ENCODE measurements at places on chromosomes 4 and X.

GRCh38 chrX:153460826-153461225 lies 9.6 kb downstream of the HAUS7 start:
- peak; percentile 51 for DNase-seq

GRCh38 chr4:119834906-119835612 lies 206.5 kb upstream of the PDE5A start:
- no peak for DNase-seq

GRCh38 chrX:42050345-42050744 lies 127.0 kb upstream of the CASK start:
- DNase-seq, result no peak

DNA sequence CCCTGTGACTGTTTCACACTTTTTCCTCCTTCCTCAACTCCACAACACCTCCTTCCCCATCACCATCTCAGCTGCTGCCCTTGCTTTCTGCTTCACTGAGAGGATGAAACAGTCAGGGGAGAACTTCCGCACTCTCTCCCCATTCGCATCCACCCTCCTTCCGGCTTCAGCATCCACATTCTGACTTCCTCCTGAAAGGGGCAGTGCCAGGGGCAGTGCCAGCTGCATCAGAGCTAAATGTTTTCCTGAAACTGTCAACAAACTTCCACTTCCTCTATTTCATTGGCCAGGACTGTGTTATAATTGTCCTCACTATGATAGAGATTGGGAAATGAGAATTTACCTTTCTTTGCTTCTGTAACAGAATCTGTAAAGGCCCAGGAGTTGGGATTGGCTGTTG lies 18.2 kb upstream of the RASL11B start:
- no peak for DNase-seq

DNA sequence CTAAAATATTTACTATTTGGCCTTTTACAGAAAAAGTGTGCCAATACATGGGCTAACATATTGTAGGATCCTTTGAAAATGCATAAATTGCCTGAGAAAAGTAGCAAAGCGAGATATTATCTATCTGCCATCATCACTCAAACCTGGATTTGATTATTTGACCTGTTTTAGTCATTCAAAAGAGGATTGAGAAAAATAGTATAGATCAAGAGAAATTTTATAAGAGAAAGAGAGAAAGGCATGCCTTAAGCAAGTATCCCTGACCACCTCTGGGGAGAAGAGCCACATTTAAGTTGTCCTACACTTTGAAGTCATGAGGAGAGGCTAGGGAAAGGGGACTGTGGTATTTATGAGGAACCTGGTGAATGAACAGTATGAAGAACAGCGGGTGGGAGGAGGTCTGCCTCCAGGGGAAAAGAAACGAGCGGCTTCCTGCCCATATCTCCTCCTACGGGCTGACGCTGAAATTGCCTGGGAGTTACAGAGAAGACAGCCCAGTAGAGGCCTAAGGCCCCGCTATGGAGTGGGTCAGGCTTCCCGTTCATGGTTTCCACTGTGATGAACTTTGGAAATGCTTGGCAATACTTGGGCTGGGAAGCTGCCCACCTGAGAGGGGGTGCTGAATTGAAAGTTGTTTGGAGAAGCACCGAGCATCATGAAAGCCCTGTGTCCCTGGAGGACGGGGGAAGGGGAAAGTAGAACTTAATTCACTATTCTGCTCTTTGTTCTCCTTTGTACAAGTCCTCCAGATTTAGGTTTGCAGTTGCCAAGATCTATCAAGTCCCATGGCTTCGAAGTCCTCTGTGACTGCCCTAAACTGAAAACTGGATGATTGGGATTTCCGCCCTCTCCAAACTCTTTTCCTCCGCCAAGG lies 106.9 kb upstream of the ACSL4 start:
- DNase-seq, result no peak

DNA sequence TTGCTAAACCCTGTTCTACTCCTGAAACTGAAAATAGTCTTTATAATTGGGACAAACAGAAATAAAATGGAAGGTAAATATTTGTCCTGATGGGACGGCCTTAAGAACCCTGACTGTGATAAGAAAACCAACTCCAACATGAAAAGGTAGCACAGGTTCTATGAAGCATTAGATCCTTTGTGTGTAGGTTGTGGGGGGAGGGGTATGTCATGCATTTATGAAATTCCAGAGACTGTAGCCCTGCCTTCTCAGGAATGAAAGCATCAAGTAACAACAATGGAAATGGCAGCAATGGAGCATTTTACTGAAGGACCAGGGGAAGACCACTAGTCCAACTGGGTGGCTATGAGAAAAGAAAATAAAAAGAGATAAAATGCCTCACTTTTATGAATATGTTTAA lies 23.9 kb downstream of the CXXC4 start:
- DNase-seq, result no peak

DNA sequence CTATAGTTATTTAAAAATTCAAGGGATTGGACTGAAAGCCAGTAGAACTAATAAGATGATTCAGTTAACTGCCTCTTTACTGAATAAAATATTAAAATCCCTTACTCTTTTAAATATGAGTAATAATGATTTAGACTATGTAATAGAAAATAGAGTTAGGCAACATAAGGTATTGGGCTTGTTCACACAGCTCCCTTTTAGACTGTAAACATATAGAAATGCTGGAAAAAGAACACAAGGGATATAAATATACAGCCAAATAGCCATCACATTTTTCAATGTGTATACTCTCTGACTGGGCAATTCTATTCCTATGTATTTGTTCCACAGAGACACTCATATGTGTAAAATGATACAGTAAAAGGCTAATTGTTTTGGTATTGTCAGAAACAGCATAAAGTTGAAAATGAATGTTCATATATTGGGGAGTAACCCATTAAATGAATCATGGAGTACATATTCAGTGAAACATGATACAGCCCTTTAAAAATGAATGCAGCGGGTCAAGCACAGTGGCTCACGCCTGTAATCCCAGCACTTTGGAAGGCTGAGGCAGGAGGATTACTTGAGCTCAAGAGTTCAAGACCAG lies 129.8 kb downstream of the TBC1D19 start:
- DNase-seq, result no peak

DNA sequence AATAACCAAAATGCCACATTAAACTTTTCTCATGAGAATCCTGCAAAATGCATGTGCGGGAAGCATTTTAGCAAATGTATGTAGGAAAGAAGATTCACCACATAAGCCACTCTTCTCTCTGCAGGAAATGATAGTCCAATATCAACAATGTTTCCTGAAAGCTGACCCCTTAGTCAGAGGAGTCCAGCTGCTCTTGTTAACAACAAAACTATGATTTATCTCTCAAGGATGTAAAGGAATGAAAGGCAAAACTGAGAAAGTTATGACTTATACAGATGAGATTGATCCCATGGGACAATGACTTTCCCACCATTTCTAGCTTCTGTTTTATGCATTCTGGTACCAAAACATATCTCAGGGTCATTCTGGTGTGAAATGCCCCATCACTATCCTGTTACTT lies 125.0 kb upstream of the EDNRA start:
- DNase-seq, result no peak

GRCh38 chrX:36609616-36610585 lies 398.3 kb upstream of the FAM47C start:
- DNase-seq, result no peak

DNA sequence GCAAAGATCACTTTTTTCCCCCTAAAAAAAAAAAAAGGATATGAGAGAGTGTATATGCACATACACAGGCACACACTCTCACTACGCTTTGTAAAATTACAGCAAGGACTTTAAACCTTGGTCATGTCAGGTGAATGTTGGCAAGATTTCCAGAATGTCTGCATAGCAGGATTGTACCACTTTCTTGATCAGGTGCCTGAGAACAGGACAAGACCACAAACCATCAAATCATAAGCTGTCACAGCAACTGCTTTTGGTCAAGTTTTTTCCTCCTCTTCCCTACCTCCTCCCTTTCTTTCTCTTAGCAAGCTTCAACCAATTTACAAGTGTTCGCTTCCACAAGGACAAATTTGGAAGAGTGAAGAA lies 15.3 kb downstream of the PPARGC1A start:
- no peak for DNase-seq

DNA sequence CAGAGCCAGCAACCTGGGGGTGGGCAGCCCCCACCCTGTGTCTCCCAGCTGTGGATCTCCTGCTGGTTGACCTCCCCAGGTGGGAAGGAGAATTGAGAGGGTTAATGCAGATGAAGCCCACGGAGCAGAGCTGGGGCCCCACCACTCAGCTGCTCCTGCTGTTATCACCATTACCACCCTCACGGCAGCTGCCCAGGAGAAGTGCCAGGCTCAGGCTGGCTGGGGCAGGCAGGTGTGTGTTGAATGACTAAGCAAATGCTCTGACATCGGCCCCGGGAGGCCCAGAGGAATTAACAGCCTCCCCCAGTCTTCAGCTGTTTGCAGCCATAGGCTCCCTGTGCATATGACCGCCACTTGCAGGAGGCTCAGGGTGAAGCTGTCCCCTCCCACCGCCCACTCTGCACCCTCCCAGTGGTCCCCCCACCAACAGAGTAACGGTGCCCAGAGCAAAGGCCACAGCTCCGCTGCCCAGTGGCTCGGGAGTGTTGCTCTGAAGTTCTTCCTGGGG lies 133.8 kb downstream of the CPZ start:
- no peak for DNase-seq

DNA sequence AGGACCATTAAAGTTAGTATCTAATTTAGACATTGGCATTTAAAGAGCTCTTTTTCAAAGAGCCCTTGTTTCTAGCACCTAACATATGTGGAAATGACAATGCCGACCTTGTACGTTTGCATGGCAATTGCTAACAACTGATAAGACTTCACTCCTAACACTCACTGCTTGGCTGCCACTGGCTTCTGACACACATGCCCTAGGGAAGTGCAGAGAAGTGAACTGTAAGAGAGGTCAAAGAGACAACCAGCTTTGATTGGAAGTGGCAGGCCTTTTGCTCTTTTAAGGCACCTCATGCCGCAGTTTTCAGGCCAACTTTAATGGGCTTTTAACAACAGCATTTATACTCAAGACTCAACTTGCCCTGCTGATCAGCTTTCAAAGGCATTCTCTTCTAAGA lies 158.4 kb downstream of the RAB28 start:
- no peak for DNase-seq

GRCh38 chrX:135331525-135331924 lies 22.2 kb downstream of the ETDC start:
- DNase-seq, result no peak

- DNase-seq, result no peak
Observed at GRCh38 chr4:55030589-55030988, 94.8 kb downstream of the KDR start.

DNA sequence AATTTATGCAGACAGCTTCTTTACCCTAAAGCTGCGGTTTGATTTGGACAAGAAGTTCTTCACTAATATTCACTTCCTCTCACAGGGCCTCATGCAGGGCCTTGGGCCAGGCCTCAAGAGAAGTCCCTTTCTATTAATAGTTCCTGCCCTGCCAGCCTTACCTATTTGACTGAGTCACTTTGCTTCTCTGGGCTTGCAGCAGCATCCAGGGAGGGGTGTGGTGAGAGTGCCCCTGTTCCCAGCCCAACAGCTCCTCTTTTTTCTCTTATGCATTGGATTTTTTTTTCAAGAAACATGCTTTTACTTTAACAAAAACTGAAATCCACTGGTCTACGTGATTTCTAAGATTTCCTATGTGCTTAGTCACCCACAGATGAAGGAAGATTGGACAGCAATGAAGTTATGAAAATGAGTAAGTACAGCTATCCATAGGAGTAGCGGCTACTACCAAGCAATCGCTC lies 26.7 kb downstream of the FAM156B start:
- no peak for DNase-seq

GRCh38 chr4:141417387-141417786 lies 196.7 kb downstream of the ZNF330 start:
- no peak for DNase-seq

DNA sequence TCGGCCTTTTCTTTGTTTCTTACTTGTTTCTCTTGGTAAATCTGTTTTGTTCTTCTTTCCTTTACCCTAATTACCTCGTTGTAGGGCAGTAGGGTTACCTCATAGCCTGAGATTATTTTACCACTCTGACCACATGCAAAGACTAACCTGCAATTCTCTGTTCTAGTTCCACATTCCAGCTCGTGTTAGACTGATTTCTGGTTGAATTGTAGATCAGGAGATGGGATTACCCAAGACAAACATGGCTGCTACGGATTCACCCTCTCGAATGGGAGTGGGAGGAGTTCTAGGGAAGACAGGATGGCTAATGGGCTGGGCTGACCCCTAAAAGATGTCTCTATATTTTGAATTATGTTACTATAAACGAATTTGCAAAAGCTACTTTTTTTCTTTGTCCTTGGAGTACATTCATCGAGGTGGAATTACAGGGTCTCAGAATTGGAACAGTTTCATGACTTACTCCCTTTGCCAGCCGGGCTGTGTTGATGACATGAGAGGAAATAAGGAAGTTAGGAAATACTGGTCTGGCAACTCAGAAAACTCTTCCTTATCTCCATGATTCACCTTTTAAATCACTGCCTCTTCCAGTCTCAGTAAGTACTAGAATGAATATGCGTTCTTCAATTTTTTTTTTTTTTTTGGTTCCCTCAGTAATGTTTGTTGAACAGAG lies 36.7 kb upstream of the FBXW7 start:
- no peak for DNase-seq

GRCh38 chrX:912677-913076 lies 282.1 kb downstream of the SHOX start:
- no peak for DNase-seq

DNA sequence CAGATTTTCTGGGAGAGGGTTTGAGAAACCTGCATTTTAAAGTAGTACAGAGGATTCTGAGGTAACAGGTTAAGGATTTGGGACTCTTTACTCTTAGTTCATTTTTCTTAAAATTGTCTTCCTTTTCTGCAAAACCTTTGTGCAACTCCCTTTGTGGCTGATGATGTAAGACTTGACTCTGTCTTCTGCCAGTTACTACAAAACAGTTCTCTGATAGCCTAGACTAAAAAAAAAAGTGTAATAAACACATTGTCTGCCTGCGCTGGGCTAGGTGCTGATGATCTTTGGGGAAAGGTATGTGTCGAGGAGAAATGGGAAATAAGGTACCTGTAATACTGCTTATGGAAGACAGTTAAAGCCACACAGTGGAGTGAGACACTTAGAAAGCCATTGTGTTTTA lies 28.7 kb downstream of the IL13RA1 start:
- no peak for DNase-seq

GRCh38 chr4:74056114-74056857 lies 17.8 kb upstream of the CXCL3 start:
- no peak for DNase-seq

- no peak for DNase-seq
Observed at GRCh38 chrX:9542761-9543111, 77.9 kb downstream of the TBL1X start.

Data from activated naive CD4-positive, alpha-beta T cell treated with Interleukin-2 at 50 U/mL for 16 hours (primary cell).